Type B pancreatic cell (in vitro differentiated cells): ENCODE measurements at places on chromosomes 2 and 18. TPM values are rescaled to one million over a fixed set of nuclear protein-coding genes. Genes with fewer than 3 reads are reported as not detected.

DNA sequence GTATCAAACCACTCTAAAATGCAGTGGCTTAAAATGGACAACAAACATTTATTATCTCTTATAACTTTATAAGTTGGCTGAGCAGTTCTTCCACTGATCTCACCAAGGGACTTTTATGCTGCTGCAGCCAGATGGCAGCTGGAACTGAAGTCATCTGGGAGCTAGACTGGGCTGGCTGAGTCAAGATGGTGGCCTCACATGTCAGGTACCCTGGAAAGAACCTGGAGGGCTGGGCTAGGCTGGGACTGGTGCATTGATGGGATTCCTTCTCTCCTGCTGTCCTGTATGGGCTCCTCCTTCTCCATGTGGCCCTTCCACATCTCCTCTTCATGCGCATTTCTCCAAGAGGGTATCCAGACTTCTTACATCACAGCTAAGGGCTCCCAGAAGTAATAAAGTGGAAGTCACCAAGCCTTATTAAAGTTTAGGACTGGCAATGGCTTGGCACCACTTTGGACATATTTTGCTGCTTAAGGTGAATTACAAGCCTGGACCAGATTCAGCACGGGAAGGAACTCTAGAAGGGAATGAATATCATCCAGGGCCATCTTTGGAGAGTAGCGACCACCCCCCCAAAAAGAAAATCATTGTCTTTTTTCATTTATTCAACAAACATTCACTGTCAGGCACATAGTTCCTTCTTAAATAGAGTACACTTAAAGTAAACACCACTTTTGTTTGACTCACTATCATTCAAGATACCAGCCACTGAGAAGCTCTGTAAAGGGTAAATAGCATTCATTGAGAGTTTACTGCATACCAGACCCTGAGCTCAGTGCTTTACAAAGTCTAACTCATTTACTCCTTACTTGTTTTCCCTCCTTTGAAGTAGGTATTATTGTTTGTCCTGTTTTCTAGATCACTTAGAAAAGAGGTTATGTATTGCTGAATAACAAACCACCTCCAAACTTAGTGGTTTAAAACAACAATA, 138.0 kb downstream of the ZFP36L2 start:
- H3K27me3 ChIP-seq = no peaks in the 10 kb centered on the region
- no peak overlapping the region for H3K4me3 ChIP-seq
- H3K36me3 ChIP-seq = peaks cover 8% of the 10 kb centered on the region
- H3K4me1 ChIP-seq = peaks cover 38% of the 10 kb centered on the region
- no peak for DNase-seq

- H3K27ac ChIP-seq = no peak overlapping the region
- no peaks in the 10 kb centered on the region for H3K36me3 ChIP-seq
- no peaks in the 10 kb centered on the region for H3K27me3 ChIP-seq
These were observed 1203.8 kb upstream of the PIK3C3 start for GRCh38 chr18:40751186-40751585.

GRCh38 chr2:136376798-136377211, 258.9 kb upstream of the CXCR4 start:
- DNase-seq = no peak
- H3K4me3 ChIP-seq = peak overlapping the region; percentile 15
- H3K36me3 ChIP-seq = no peaks in the 10 kb centered on the region

- H3K4me3 ChIP-seq = no peak overlapping the region
- peaks cover 11% of the 10 kb centered on the region for H3K27me3 ChIP-seq
- no peak for DNase-seq
- H3K27ac ChIP-seq = no peak overlapping the region
- no peaks in the 10 kb centered on the region for H3K36me3 ChIP-seq
These were observed 128.0 kb downstream of the NFATC1 start for GRCh38 chr18:79523736-79524180.

GRCh38 chr2:151638191-151638933, 95.9 kb downstream of the NEB start:
- H3K27me3 ChIP-seq = no peaks in the 10 kb centered on the region
- H3K4me1 ChIP-seq = peaks cover 15% of the 10 kb centered on the region
- no peak for DNase-seq
- peaks cover 3% of the 10 kb centered on the region for H3K36me3 ChIP-seq

DNA sequence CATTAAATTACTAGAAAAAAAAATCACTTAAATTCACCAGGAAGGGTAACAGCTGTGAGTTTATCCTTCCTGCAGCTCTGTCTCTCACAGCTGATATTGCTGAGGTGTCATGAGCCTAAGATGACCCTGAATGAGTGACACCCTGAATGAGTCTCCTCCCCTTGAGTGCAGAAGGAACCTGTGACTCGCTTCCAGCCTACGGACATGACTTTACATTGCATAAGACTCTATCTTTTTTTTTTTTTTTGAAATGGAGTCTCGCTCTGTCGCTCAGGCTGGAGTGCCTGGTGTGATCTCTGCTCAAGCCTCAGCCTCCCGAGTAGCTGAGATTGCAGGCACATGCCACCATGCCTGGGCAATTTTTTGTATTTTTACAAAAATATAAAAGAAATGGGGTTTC, 14.1 kb downstream of the MRO start:
- peaks cover 6% of the 10 kb centered on the region for H3K27me3 ChIP-seq
- no peaks in the 10 kb centered on the region for H3K36me3 ChIP-seq
- DNase-seq = no peak
- H3K27ac ChIP-seq = no peak overlapping the region
- H3K4me1 ChIP-seq = no peaks in the 10 kb centered on the region
- no peak overlapping the region for H3K4me3 ChIP-seq

GRCh38 chr18:49070552-49070951, 119.8 kb upstream of the SMAD7 start:
- no peaks in the 10 kb centered on the region for H3K27me3 ChIP-seq
- H3K4me1 ChIP-seq = peaks cover 33% of the 10 kb centered on the region
- H3K36me3 ChIP-seq = no peaks in the 10 kb centered on the region
- no peak for DNase-seq
- no peak overlapping the region for H3K27ac ChIP-seq

GRCh38 chr2:37365669-37366068, 21.2 kb downstream of the QPCT start:
- DNase-seq = no peak
- H3K27ac ChIP-seq = no peak overlapping the region
- no peak overlapping the region for H3K4me3 ChIP-seq
- no peaks in the 10 kb centered on the region for H3K36me3 ChIP-seq
- peaks cover 3% of the 10 kb centered on the region for H3K27me3 ChIP-seq
- H3K4me1 ChIP-seq = no peaks in the 10 kb centered on the region

DNA sequence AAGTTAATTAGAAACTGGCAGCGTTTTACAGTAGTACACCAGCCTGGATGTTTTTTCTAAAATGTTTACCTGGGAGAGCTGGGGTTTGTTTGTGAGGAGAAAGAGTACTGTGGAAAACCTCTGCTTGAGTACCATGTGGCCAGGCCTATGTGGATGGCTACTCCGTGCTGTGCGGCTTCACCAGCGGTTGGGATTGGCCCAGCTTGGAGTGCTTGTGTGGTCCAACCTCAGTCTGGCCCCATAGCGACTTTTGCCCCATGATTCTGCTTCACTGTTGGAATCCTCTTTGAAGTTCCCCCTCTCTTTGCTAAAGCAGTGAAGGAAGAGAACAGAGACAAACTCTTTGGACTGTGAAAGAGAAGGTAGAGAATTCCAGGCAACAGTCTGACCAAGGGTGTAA, 15.9 kb downstream of the CD8A start:
- H3K4me1 ChIP-seq = no peaks in the 10 kb centered on the region
- DNase-seq = no peak
- no peak overlapping the region for H3K4me3 ChIP-seq
- peaks cover 24% of the 10 kb centered on the region for H3K36me3 ChIP-seq
- no peak overlapping the region for H3K27ac ChIP-seq

The CNDP1 gene
- 0.48 and 0.67 TPM in 2 replicates for total RNA-seq

The SERPINB10 gene
- total RNA-seq = not detected in 2 replicates
